Activated T-helper 1 cell treated with anti-CD3 and anti-CD28 coated beads, Interleukin-12 subunit alpha, Interleukin-12 subunit beta, Interleukin-2, Interleukin-4 antibody, amounts not matched to agents 30 ng/mL and 10 ng/mL and 1 ng/mL, durations not matched to agents 14 hours and 24 hours and 36 hours (primary cell): ENCODE measurements at places on chromosomes 5 and 9.

GRCh38 chr9:6771722-6772121, 13.9 kb downstream of the KDM4C start:
- H3K27ac ChIP-seq: no peak overlapping the region
- peaks cover 6% of the 10 kb centered on the region for H3K4me1 ChIP-seq
- peaks cover 5% of the 10 kb centered on the region for H3K36me3 ChIP-seq
- no peak for DNase-seq

DNA sequence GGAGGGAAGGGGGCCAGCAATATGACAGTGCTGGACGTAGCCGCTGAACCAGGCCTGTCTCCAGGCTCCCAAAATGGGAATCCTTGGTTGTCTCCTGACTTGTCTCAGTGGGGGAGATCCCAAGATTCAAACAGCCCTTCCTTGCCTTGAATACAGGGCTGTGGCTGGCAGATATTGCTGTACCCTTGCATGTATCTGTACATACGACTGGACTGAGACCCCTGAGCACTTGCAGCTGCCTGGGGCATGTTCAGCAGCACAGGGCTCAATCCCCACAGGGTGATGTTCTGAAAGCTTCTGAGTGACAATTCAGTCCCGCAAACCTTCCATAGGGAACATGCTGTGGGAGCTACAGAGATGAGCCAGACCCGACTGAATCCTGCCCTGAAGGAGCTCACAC, 13.3 kb downstream of the OR13J1 start:
- DNase-seq: no peak
- H3K27me3 ChIP-seq: peaks cover 3% of the 10 kb centered on the region
- no peak overlapping the region for H3K27ac ChIP-seq
- no peaks in the 10 kb centered on the region for H3K4me1 ChIP-seq
- H3K36me3 ChIP-seq: no peaks in the 10 kb centered on the region

DNA sequence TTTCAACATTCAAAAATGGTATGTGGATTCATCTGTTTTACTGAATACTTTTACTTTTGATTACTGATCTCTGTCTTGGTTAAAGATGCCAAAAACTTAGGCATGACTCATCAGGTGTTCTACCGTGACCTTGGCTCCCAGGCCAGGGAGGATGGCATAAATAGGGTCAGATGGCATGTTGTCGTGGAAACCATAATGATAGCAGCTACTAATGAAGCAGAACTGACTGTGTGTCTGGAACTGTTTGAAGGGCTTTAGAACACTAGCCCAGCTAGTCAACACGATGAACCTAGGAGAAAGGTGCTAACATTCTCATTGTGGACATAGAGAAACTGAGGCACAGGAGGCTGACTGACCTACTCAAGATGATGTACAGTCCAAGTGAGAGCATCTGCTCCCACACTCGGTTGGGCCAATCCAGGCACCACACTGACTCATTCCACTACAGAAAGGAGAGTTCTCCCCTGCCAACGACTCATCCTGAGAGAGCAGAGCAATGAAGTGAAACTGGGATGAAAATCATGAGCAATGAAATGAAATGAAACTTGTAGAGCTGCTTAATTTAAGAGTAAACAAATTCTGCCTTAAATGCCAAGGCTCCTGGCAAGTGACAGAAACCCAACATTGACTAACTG, 116.0 kb downstream of the TENT4A start:
- peak overlapping the region; percentile 58 for H3K4me3 ChIP-seq
- peaks cover 61% of the 10 kb centered on the region for H3K4me1 ChIP-seq
- DNase-seq: peak; percentile 54
- H3K27me3 ChIP-seq: no peaks in the 10 kb centered on the region

GRCh38 chr5:32489791-32490562, 45.4 kb upstream of the ZFR start:
- no peaks in the 10 kb centered on the region for H3K36me3 ChIP-seq
- peak; percentile 59 for DNase-seq
- no peak overlapping the region for H3K27ac ChIP-seq
- peaks cover 3% of the 10 kb centered on the region for H3K27me3 ChIP-seq
- H3K4me3 ChIP-seq: no peak overlapping the region

DNA sequence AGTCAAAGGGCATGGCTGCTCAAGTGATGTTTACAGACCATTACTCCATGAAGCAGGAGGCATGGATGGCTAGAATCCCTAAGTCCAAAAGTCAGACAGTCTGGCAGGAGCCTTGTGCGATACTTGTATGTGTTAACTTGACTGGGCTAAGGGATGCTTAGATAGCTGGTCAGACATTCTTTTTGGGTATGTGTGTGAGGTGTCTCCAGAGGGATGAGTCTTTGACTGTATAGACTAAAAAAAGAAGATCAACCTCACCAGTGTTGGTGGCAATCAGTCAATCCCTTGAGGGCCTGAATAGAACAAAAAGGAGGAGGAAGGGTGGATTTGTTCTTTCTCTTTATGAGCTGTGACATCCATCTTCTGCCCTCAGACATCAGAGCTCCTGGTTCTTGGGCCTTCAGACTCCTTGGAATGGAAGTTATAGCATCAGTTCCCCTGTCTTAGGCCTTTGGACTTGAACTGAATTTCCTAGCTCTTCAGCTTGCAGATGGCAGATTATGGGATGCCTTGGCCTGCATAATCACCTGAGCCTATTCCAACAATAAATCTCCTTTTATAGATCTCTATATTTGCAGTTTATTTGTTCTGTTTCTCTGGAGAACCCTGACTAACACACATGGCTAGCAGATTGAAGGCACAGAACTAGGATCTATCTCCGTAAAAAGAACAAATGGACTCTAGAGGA, 9.7 kb upstream of the HSPB3 start:
- DNase-seq: no peak
- no peak overlapping the region for H3K4me3 ChIP-seq
- H3K27ac ChIP-seq: no peak overlapping the region
- peaks cover 12% of the 10 kb centered on the region for H3K4me1 ChIP-seq
- H3K36me3 ChIP-seq: no peaks in the 10 kb centered on the region
